ENCODE measurements at places on chromosomes 1 and 21.

DNA sequence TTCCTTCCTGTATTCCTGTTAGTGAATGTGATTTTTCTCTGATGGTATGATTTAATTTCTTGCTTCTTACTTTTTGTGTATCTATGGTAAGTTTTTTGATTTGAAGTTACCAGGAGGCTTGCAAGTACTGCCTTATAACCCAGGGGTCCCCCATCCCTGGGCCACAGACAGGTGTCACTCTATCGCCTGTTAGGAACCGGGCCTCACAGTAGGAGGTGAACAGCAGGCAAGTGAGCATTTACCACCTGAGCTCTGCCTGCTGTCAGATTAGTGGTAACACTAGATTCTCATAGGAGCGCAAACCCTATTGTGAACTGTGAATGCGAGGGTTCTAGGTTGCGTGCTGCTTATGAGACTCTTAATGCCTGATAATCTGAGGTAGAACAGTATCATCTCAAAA, 143.3 kb downstream of the RPS6KC1 start:
- no peak for DNase-seq

- DNase-seq = no peak
These were observed 117.2 kb downstream of the FASLG start for GRCh38 chr1:172776071-172776470.

DNA sequence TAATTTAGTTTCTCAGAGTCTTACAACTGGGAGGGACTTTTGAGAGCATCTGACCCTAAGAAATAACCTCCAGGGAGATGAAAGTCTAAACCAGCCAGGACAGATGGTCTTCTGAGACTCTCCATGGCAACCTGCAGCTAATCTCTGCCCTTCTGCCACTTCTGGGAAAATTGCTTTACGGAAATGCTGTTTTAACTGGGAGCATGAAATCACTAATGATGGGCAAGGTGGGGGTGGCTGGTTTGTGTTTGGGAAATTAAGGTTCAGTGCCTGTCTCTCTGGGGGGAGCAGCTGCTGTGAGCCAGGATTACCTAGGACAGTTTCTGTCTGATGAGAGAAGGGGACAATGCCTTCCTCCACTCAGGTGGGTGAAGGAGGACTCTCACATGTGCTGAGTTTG, 33.2 kb downstream of the ROR1 start:
- DNase-seq = no peak

DNA sequence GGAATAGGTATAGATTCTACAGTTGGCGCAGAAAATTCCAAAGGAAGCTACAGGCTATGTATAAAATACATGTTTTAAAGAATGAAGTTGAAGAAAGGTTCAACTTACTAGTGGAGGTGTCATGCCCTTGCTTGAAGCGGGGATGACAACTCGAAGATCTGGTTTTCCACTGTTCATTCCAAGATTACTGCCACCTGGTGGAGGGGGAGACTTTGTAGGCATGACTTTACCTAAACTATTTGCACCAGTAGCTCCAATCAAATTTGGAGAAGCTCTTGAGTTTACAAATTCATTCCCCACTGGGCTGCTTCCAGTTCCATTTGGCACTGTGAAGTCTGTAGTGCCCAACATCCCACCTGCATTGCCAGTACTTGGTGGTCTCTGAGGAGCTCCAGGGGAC, 81.7 kb downstream of the AXDND1 start:
- DNase-seq = no peak

DNA sequence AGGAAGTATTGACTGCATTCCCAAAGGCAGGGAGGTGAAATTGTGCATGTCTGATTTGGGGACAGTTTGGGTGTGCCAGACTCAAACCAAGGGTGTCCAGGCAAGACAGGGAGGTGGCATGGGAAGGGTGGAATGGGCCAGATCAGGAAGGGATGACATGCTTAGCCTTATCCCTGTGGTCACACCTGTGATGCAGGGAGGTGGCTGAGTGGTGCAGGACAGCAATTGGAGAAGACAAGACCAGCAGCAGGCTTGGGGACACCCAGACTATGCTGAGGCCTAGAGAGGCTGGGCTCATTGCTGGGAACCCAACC, 4.0 kb downstream of the FOXO6 start:
- no peak for DNase-seq

GRCh38 chr1:199287206-199287605, 648.4 kb downstream of the PTPRC start:
- DNase-seq = no peak

DNA sequence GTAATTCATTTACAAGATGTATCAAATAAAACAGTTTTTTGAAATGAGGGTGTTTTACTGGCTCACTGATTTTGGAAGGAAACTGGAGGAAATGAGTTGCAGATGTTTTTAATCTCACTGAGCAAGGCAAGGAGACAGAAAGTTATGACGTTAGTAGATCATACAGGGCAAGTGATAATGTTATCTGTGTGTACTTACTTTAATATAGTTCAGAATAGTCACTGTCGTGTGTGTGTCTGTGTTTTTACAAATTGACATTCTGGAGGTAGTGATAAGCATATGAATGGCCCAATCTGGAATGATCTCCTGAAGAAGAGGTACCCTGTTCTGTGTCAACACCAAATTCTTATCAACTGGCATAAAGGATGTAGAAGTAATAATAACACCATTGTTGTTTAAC, 1.9 kb upstream of the GBP4 start:
- DNase-seq = no peak

DNA sequence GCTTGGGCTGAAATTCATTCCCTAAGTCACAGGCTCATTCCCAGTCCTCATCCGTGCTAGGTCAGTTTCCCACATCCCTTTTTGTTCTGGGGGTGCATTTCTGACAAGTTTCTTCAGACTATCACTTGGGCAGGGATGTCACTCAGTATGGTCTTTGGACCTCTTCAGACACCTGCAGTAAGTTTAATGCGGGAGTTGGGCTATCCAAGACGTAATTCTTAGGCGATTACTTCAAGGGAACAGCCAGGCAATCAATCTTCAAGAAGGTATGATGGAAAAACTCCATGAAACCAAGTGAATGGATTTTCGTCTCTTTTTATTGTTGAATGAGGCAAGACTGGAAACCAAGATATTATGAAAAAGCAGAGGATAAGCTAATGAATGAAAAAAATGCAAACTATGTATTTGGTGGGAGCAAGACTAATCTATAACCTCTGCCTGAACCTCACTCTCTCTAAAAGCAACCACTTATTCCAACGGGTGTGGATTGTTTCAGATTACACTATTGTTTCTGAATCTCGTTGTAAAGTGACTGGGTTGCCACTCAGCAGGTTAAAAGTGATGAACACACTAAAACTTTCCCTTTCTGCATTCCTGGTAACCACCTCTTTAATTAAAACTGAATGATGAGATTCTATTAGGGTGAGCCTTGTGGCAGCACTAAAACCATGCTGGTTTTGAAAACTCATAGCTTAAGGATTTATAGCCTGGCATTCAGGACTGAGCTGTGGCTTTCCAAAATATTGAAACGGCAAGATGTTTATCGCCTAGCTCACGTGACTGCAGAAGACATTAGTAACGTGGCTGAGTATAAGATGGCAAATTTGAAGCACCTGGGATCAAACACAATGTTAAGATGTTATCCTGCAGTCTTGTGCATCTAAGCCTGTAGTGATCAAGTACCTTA, 1.1 kb downstream of the RASAL2 start:
- DNase-seq = no peak

DNA sequence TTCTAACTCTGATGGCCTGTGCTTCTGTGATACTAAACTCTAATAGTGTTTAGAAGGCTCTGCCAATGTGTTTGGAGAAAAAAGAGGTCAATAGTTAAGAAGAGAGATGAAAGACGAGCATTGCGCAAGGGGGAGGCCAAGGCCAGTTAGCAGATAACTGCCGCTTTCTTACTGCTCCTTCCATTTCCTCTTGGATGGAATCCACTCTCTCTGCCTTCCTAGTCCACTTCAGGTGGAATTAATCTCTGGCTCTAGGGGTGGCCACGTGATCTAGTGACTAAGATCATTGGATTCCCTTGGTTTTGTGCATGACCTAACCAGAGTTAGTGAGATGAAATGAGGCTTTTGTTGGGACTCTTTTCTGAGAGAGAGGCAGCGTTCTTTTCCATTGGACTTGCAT, 148.3 kb downstream of the ACTL8 start:
- no peak for DNase-seq

DNA sequence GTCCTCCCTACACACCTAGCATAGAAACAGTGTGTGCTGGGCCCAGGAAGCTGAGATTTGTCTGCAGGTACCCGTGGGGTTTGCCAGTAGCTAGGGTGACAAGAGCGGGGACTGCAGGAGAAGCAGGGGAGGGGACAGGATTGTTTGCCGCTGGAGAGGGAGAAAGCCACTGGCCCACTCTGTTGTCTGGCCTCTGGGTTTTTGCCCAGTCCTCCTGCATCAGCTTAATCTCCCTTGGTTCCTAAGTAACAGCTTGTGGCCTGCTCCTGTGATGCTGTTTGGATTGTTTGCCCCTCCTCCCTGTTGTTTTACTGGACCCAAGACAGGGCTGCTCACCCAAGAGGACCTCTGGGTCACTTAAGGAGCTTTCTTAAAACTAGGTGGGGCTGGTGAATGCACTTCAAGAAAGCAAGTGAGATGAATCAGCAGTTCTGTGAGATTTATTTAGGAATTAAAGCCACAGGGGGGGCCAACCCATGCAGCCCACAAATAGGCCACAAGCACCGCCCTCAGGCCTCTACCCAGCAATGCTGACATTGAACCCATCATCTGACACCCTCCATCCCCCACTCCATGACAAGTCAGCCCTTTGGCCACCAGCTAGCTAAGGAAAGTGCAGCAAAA, 142.8 kb downstream of the ZZZ3 start:
- no peak for DNase-seq

DNA sequence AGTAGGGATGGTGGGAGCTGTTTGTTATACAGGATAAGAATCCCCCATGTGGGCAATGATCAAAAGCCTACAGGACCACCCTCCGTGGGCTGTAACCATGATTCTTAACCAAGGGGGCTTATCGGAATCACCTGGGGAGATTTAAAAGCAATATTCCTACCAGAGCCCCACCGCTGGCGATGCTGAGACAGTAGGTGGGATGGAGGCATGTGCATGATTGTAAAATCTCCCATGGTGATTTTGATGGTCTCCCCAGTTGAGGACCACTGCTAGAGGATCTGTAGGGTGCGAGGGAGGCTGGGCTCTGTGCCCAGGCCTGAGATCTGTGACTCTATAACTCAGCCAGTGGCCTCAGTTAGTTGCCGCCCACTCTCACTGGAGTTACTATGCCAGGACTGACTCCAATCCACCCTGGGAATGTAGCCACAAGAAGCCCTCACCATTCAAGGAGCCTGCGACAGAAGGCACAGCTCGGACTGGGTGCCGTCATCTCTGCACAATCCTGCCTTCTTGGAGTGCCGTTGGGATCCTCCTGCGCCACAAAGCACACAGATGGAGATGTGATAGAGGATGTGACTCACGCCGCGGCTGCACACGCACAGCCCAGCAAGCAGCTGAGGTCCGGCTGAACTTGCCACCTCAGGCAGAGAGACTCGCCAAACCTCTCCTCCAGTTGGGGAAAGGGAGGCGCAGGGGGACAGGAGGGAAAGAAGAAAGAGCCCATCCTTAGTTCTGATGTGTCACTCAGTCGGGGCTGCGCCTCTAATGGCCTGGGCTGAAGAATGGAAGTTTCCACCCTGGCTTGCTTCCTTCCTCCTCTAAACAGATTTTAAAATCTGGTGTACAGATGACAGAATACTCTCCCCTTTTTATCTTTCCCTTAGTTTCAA, 26.5 kb downstream of the AKNAD1 start:
- DNase-seq = peak; percentile 69

DNA sequence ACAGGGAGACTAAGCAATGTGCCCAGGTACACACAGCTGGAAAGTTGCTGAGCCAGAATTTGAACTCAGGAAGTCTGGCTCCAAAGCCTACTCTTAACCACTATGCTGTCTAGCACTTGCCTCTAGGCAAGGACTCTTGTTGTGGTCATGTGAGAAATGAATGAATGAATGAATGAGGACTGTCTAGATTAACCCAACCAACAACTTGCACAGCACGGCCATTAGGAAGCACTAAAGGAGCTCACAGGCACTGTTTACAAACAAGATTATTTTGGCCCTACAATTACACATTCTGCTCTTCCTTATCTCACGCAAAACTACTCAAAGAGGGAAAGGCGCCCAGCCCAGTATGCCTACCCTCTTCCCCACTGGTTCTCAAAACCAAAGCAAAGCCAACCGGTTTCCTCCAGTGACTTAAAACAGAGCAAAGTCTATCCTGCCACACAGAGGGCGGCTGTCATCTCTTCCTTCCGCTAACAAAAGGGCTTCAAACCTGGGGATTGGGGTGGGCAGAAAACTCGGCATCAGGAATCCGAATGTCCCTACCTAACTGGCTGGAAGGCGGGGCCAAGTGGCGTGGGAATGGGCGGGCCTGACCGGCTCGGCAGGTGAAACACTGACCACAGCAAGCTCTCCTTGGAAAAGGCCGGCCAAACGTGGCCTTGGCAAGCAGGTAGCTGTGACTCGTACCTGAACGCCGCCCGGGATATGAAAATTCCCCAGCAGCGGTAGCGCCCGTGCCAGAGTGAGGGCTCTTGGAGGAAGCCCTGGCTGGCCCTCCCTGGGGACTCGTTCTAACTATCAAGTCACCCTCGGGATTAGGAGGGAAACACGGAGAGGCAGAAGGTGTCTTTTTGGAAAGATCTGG, 948 bp downstream of the STK40 start:
- DNase-seq = no peak

GRCh38 chr1:156705321-156705917, at the start of gene CRABP2:
TSS of gene CRABP2 (minus strand) at chr1:156705583. CDS start at chr1:156705446, 137 bp downstream.
- no peak for DNase-seq

- DNase-seq = no peak
These were observed 308.8 kb downstream of the NPHP4 start for GRCh38 chr1:5683446-5683845.

DNA sequence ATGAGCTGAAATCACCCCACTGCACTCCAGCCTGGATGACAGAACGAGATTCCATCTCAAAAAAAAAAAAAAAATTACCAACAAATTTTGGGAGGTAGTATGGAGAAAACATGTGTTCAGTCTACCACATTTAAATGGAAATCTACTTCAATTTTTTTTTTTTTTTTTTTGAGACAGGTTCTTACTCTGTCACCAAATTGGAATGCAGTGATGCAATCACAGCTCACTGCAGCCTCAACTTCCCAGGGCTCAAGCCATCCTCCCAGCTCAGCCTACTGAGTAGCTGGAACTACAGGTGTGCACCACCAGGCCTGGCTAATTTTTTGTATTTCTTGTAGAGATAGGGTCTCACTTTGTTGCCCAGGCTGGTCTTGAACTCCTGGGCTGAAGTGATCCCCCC, 82.1 kb downstream of the GFI1 start:
- DNase-seq = no peak
